ENCODE measurements at places on chromosomes 6 and 20. TPM values are rescaled to one million over a fixed set of nuclear protein-coding genes. Genes with fewer than 3 reads are reported as not detected.

GRCh38 chr6:137845460-137845859, 21.6 kb upstream of the TNFAIP3 start:
- no peak for DNase-seq

DNA sequence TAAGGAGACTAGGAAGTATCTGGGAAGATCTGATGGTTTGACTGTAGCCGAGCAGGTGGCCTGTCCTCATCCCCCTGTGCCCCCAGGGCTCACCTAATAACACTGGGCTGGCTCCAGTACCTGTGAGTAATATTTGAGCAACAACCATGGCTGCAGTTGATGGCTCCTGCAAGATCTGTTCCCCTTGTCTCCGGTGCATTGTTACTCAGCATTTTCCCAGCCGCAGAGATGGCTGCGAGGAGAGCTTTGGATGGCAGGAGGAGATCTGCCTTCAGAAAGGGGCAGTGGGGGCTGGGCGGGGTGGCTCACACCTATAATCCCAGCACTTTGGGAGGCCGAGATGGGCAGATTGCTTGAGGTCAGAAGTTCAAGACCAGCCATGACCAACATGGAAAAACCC, 39.3 kb downstream of the PTK7 start:
- DNase-seq, result peak; percentile 64

DNA sequence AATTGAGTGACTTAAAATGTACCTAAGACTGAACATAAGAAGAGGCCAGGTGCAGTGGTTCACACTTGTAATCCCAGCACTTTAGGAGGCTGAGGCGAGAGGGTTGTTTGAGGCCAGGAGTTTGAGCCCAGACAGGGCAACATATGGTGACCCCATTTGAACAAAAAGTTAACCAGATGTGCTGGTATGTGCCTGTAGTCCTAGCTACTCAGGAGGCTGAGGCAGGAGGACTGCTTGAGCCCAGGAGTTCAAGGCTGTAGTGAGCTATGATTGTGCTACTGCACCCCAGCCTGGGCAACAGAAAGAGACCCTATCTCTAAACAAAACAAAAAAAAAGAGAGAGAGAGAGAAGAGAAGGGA, 10.1 kb upstream of the PAQR8 start:
- DNase-seq, result no peak

The PTCRA gene
- not detected for total RNA-seq

DNA sequence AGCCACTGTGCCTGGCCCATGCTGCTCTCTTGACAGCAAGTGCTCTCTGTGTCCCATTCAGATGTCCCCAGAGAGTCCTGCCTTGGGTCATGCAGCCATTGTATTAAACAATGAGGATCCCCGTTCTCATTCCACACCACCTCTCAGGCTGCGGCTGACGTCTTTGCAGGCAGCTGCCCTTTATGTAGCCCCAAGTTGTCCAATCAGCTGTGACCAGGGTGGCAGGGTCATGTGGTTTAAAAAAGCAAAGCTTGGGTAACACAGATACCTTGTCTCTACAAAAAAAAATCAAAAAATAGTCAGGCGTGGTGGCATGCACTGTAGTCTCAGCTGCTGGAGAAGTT, 13.2 kb downstream of the GCNT2 start:
- DNase-seq, result no peak

DNA sequence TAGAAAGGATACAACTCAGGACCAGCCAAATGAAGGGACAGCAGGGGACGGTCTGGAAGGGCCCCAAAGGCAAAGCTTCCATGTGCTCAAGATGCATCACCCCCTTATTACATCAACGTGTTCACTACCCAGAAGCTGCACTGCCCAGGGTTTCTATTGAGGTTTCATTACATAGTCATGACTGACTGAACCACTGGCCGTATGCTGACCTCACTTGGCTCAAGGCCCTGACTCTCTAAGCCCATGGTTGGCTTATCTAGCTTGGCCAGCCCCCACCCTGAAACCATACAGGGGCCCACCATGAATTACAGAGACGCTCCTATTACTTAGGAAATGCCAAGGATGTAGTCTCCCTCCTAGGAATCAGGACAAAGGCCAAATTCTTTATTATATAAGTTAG, 179.4 kb downstream of the FOXC1 start:
- DNase-seq, result peak; percentile 84

GRCh38 chr6:33251395-33252012, 20.2 kb downstream of the VPS52 start:
- DNase-seq, result peak; percentile 74

DNA sequence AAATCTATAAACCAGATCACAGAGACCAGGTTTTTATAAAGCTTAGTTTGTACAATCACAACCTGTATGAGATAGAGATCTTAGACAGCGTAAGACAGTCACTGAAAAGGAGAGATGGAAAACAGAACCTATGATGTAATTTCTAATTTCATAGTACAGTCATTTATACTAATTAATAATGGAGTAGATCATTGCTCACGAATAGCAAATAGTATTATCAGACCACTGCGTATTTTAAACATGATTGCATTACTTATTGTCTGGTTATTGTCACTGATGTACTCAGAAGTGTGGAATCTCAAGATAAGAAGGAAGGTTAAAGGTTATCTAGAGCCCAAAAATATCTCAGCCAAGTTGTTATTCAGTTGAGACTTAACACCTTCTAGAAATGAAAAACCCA, 115.6 kb downstream of the KHDC1L start:
- peak; percentile 29 for DNase-seq

All from M059J (cell line).